Activated T-cell treated with anti-CD3 and anti-CD28 coated beads for 24 hours (primary cell): ENCODE measurements at places on chromosomes 7 and 10.
A peak's percentile ranks its signal among the peaks of the same experiment; 100 is the strongest.

- no peak for DNase-seq
These were observed 159.6 kb downstream of the PARD3 start for GRCh38 chr10:34655286-34656170.

- no peak for DNase-seq
These were observed 50.6 kb downstream of the PRTFDC1 start for GRCh38 chr10:24901686-24902399.

DNA sequence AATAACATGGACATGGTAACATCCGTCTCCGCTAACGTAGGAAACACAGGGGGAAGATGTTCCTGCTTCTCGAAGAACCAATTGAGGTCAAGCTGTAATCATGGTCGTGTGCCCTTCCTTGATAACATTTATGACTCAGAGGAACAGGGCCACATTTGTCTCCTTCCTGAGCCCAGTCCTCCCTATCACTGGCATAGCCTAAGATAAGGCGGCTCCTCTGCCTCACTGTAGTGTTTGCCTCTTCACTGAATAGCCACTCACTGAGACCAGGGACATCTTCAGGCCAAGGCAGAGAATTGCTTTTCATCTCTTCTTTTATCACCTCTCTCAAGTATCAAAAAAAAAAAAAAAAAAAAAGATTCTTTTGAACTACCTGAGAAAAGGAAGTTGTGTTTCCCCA is 5.4 kb upstream of the GRM8 start:
- DNase-seq = no peak

GRCh38 chr7:97317575-97317974 is 200.1 kb downstream of the SDHAF3 start:
- no peak for DNase-seq

GRCh38 chr7:87312215-87312865 is 33.1 kb upstream of the CROT start:
- peak; percentile 41 for DNase-seq

GRCh38 chr10:79410315-79411094 is 34.9 kb downstream of the ZCCHC24 start:
- no peak for DNase-seq

DNA sequence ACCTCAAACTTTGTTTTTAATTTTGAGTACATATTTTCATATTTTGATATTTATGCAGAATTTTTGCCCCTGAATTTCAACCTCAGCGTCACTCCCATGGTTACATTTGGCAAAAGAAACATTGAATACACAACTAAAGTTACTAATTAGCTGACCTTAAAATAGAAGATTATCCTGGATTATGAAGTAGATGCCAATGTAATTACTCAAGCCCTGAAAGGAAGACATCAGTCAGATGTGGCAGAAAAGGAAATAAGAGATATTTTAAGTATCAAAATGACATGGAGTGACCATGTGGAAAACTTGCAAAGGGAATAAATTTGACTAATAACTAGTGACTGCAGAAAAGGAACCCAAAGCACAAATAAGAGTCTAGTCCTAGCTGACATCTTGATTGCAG is 701.3 kb upstream of the KCND2 start:
- DNase-seq = no peak

- DNase-seq = no peak
These were observed 23.8 kb upstream of the PTTG1IP2 start for GRCh38 chr7:90445633-90446032.

GRCh38 chr7:154842591-154842990 is 160.3 kb downstream of the PAXIP1 start:
- no peak for DNase-seq

DNA sequence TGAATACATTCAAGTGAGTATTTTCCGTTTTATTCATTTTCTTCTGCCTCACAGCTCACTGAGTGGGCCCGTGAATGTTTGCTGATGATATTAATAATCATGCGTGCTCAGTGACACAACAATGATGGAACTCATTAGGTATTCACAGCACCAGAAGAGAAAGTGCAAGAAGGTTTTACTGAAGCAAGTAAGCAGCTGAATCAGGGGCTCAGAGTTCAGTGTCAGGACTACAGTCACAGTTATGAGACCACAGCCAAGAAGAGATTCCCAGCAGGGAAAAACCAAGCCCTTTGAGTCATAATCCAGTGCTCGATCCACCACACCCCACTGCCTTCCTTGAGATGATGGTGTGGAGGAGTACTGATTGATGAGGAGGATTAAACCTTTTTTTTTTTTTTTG is 247.4 kb downstream of the KIAA1217 start:
- no peak for DNase-seq

DNA sequence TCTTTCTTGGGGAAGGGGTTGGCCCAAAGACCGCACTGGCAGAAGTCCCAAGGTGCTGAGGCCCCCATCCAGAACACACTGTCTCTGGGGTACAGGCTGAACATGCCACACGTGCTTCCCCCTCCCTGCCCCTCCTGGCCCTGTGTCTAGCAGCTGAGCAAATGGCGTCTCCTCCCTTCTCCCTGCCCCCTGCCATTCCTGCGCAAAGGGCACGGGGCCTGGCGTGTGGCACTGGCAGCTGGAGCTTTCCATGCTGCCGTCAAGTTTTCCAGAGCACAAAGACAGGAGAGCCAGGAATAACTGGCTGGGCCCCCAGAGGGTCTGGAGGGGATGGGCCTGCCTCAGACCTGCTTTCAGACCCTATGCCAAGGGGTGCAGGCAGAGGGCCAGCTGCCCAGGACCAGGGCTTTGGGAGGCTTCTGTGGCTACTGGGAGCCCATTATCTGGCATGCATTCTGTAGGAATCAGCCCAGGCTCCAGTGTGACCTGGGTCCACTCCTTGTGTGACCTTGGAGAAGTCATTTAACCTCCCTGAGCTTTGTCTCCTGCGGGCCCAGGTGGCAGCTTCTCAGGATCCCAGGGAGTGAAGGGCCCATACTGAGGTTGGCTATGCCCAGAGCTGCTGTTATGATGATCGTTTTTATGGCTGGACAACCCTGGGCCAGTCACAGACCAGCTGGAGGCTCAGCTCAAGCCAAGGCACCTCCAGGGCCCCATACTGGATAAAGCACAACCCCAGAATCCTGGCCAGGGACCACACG is 710 bp upstream of the LDB3 start:
- DNase-seq = no peak

DNA sequence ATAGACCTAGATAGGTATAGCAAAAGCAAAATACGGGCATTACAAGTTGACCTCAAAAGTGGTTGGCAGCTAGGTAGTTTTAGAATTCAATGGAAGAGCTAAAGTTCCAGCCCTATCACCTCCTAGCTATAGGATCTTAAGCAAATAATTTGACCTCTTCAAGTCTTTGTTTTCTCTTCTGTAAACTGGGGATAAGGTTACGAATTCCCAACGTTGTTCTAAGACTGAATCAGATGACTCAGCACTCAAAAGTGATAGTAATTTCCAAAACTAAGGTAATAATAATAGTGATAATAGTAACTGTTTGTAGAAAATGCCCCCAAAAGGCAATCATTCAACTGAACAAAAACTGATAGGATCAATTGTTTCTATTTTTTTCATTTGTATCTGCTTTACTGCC is 445.2 kb downstream of the KCNMA1 start:
- no peak for DNase-seq

DNA sequence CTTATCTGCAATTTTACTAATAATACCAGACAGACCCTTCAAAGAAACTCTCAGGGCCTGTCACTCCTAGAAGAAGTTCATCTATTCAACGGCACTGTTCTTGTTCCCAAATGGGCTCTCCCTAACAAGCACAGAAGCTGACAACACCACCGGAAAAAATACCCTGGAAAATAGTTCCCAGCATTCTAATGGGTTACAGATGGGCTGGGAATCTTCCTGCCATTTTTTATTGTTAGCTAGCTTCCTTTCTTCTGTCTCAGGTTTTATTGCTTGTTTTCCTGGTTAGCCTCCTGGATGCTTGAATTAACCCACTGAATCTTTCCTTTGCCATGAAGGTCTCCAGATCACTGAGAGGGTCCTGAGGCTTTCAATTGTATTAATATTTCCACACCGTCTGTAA is 689.8 kb upstream of the NRP1 start:
- DNase-seq = no peak

- no peak for DNase-seq
These were observed 74.7 kb downstream of the FRMPD2 start for GRCh38 chr10:48199580-48200377.

DNA sequence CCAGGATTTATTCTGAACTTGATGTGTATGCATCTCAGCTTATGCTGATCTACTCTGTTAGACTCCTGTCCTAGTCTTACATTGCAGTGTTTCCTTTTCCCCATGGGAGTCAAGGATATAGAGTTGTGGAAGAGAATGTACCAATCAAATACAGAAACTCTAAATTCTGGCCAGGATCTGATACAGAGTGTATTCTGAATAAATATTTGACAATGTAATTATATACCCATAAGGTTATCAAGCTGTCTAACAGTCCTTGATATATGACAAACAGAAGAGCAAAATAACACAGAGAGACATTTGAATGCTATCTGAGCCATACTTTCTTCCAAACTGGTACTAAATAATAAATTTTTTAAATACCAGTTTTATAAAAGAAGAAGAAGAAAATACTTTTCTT is 116.8 kb downstream of the ETV1 start:
- no peak for DNase-seq

DNA sequence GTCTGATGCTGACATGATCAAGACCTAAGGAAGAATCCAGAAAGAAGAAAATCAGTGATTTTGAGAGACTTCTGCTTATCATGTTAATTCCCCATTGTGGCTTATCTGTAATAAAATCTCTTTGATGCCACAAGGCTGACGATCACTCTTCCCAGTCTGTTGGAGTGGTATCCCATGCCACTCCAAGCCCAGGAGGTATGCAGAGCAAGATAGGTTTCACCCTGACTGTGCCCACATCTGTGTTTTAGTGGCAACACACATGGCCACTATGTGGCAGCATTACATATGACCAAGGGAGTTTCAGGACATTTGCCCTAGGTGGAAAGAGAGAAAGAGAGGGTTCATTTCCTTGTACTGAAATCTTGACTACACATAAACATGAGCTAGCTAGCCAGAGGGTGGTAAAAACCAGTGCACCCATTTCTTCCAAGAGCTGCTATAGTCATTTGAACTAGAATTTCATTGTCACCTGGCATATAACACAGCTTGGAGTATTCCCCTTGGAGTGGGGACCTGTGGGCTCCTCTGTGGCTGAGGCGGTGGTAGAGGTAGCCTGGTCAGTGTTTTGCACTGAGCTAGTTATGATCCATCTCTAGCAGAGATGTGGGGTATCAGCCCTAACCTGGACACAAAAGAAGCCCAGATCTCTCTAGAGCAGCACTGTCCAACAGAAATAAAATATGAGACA is 20.8 kb downstream of the LAMB4 start:
- DNase-seq = no peak

DNA sequence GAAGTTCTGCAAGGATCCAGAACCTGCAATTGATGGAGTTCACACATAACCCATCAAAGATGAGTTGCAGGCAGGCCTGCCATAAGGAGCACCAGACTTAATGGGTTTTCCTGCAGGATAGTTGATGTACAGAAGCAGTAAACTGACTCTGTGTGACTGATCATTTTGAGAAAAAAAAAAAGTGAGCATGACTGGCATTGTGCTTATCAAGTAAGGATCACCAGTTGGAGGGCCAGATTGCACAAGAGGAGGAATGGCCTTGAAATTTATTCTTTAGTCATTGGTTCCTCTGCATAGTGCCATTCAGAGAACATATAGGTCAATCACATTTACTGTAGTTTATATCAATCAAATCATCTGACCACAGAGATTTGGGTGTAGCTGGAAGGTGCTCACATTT is 3.8 kb downstream of the CYP3A43 start:
- no peak for DNase-seq

DNA sequence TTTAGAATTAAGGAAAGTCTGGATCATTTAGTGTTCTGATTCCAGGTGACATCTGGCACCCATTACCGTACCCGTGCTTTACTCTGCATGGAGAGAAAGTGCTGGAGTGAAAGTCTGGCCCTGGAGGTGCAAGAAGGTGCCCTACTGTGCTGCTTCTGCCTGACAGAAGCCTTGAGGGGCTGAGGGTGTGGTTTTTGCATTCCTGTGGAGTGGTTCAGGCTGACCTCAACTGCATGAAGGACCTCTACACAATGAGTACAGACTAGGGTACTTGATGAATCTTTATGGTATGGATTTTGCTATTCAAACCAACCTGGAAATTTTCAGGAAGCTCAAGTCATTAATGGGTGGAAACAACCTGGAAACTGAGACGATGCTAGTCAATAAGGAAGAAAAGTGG is 45.1 kb upstream of the GSAP start:
- no peak for DNase-seq

- peak; percentile 21 for DNase-seq
These were observed 62.1 kb downstream of the SDHAF3 start for GRCh38 chr7:97179454-97180104.

DNA sequence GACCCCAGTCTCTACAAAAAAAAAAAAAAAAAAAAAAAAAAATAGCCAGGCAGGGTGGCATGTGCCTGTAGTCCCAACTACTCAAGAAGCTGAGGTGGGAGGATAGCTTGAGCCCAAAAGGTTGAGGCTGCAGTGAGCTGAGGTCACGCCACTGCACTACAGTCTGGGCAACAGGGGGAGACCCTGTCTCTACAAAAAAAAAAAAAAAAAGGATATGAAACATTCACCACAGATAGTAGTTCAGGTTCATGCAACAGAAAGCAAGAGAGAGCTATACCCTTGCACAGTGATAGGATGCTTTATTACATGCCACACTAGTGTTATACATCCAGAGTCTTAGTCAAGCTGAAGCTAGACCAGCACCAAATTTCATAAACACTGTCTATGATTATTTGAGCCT is 148.4 kb upstream of the KAT6B start:
- no peak for DNase-seq

GRCh38 chr10:15624401-15625196 is 95.1 kb downstream of the ITGA8 start:
- DNase-seq = no peak

GRCh38 chr7:142488036-142488633 is 230.3 kb upstream of the PRSS58 start:
- no peak for DNase-seq

DNA sequence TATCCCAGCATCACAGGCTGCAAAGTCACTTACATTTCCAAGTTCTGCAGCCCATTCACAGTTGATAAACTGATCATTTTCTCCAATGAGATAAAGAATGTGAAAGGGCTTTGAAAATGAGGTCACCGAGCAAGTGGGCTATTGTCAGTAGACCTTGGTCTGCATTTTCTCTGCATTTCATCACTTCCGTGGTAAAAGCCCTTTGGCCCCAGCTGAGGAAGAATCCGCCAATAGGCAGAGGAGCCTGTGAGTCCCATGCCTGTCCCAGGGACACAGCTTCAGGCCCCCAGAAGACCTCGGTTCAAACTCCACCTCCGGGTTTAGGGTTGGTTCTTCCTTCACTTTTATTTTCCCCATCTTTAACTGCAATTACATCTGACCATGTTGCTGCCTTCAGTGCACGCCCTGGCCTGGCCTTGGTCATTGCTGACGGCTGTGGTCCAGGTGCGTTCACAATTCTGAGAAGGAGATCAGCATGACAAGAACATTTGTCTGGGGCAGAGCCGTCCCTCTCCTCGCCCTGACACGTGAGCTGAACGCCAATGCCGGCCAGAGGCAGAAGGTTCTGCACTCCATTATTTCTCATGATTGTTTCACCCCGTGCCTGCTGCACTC is 292.5 kb downstream of the TCERG1L start:
- DNase-seq = no peak
